Kidney (tissue), 22 donors: ENCODE measurements at places on chromosomes 5 and 9. TPM values are rescaled to one million over a fixed set of nuclear protein-coding genes. Genes with fewer than 3 reads are reported as not detected.

DNA sequence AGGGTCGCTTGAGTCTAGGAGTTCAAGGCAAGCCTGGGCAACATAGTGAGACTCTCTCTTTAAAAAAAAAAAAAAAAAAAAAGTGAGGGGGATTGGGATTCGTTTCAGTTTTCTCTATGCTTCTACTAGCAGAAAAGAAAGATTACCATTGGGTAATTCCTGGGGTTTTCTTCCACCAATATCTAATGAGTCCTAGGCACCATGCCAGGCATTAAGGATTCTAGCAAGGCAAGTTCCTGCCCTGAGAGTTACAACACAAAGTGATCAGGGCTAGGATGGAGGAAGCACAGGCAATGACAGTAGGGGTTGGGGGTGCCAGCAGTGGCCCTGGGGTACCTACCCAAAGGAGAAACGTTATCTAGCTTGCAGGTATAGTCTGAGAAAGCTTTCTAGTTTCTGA, 90.8 kb downstream of the PCDH1 start:
- DNase-seq = no peak
- H3K4me3 ChIP-seq = no peak overlapping the region
- no peak overlapping the region for H3K27ac ChIP-seq
- H3K36me3 ChIP-seq = no peaks in the 10 kb centered on the region

DNA sequence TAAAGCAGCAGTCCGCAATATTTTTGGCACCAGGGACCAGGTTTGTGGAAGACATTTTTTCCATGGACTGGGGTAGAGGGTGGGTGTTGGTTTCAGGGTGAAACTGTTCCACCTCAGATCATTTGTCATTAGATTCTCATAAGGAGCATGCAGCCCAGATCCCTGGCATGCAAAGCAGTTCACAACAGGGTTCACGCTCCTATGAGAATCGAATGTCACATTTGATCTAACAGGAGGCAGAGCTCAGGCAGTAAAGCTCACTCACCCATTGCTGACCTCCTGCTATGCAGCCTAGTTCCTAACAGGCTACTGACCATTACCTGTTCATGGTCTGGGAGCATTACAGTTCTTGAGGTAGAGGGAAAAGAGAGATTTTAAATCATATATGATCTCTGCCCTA, 241.5 kb upstream of the COX7C start:
- no peak for DNase-seq
- no peaks in the 10 kb centered on the region for H3K4me1 ChIP-seq

DNA sequence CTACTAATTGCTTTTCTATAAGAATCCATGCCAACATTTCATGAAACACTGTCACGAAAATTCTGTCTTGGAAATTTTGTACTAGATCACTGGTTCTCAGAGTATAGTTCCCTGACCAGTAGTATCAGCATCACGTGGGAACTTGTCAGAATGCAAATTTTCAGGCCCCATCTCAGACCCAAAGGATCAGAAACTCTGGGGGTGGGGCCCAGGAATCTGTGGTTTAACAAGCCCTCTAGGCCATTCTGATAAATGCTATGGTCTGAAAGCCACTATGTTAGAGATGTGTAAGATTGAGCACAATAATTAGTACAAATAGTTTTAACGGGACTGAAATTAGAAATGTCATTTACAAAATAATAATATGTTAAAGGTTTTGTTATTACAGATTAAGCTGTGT, 615.7 kb upstream of the ARRDC3 start:
- H3K4me1 ChIP-seq = no peaks in the 10 kb centered on the region
- no peak overlapping the region for H3K4me3 ChIP-seq
- H3K27ac ChIP-seq = no peak overlapping the region

DNA sequence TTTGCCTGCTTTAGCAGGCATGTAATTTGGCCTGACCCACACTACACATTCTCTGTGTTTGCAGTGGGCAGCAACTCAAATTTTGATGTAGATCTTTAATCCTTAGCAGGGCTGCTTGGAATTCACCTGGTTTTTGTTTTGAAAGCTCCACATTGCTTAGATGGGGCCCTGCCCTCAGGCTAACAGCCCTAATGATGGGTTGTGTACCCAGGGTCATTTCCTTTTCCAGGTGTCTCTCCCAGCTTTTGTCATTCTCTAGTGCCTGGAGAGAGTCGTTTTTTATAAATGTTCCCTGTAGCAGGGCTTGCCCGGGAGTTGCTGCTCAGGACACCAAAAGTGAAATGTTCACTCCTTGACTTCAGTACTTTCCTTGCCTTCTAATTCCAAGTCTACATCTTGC, 126.3 kb downstream of the TRIO start:
- H3K27me3 ChIP-seq = no peaks in the 10 kb centered on the region
- no peaks in the 10 kb centered on the region for H3K36me3 ChIP-seq
- H3K4me3 ChIP-seq = no peak overlapping the region
- peak overlapping the region; percentile 36 for H3K27ac ChIP-seq

DNA sequence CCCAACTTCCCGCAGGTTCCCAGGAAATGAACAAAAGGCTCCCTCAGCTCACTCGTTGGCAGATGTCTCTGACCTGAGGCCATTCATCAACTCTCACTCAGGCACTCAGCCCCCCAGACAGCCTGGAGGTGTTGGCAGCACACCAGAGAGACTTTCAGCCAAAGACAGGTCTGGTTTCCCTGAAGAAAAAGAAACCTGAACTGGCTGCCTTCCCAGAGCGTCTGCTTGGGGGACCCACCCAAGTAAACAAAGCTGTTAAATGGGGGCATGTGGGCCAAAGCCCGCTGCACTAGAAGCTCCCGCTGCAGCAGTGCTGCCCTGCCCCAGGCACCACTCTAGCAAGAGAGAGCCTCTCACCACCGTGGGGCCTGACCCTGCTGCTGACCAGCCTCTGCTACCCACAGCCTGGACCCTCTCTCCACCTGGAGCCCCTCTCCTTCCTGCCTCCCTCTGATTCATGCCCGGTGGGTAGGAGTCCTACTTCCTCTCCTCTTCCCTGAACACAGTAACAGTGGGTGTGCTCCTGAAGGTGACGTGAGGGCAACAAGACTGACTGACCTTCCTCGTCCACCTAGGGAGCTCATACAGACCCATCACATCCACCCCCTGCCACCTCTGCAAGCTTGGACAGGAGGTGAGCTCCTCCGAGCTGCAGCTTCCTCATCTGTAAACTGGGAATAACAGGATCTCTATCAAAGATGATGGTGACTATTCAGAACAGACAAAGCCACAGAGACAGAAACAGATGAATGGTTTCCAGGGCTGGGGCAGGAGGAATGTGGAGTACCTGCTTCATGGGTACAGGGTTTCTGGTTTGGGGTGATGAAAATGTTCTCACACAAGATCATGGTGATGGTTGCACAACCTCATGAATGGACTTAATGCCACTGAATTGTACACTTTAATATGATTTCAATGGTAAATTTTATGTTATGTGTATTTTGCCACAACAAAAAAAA, 31.0 kb upstream of the GABRP start:
- no peak for DNase-seq
- H3K36me3 ChIP-seq = no peaks in the 10 kb centered on the region
- H3K4me1 ChIP-seq = peaks cover 26% of the 10 kb centered on the region
- no peaks in the 10 kb centered on the region for H3K27me3 ChIP-seq
- H3K4me3 ChIP-seq = no peak overlapping the region

- no peak for DNase-seq
- H3K27ac ChIP-seq = no peak overlapping the region
- H3K4me3 ChIP-seq = no peak overlapping the region
Measured at GRCh38 chr9:135848341-135849047, 58.9 kb downstream of the CAMSAP1 start.

- H3K4me3 ChIP-seq = no peak overlapping the region
- no peak overlapping the region for H3K27ac ChIP-seq
Measured at GRCh38 chr5:17679597-17680203, 45.4 kb downstream of the TAF11L14 start.

GRCh38 chr5:114419067-114419388, 57.2 kb downstream of the KCNN2 start:
- H3K4me3 ChIP-seq = no peak overlapping the region
- no peak for DNase-seq
- no peaks in the 10 kb centered on the region for H3K4me1 ChIP-seq
- H3K27me3 ChIP-seq = no peaks in the 10 kb centered on the region

- H3K27me3 ChIP-seq = no peaks in the 10 kb centered on the region
- no peak overlapping the region for H3K27ac ChIP-seq
- DNase-seq = no peak
- no peak overlapping the region for H3K4me3 ChIP-seq
Measured at GRCh38 chr9:107945493-107945892, 455.9 kb upstream of the KLF4 start.

DNA sequence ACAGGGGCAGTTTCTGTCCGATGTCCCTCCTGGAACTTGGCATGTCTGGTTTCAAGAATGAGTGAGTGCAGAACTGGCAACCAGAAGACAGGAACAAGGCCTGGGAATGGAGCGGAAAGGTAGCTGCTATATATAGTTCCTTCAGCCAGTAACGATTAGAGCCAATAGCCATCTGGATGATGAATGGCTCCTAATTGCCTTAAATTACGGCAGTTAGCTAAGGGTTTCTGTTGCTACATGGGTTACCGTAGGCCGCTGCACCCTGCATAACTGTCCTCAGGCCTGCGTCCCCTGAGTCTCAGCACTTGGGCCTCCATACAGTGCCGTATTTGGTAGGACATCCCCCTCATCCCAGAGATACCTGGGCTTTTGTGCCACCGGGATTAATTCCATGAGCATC, 29.4 kb downstream of the WWC1 start:
- no peak for DNase-seq
- no peaks in the 10 kb centered on the region for H3K27me3 ChIP-seq
- no peak overlapping the region for H3K27ac ChIP-seq
- H3K36me3 ChIP-seq = no peaks in the 10 kb centered on the region

GRIN3A gene
- 0.06 TPM for polyA plus RNA-seq

IL7R gene
- polyA plus RNA-seq = 0.34 TPM

CCL27 gene
- not detected for polyA plus RNA-seq
